ENCODE measurements at places on chromosomes 5 and 9.

DNA sequence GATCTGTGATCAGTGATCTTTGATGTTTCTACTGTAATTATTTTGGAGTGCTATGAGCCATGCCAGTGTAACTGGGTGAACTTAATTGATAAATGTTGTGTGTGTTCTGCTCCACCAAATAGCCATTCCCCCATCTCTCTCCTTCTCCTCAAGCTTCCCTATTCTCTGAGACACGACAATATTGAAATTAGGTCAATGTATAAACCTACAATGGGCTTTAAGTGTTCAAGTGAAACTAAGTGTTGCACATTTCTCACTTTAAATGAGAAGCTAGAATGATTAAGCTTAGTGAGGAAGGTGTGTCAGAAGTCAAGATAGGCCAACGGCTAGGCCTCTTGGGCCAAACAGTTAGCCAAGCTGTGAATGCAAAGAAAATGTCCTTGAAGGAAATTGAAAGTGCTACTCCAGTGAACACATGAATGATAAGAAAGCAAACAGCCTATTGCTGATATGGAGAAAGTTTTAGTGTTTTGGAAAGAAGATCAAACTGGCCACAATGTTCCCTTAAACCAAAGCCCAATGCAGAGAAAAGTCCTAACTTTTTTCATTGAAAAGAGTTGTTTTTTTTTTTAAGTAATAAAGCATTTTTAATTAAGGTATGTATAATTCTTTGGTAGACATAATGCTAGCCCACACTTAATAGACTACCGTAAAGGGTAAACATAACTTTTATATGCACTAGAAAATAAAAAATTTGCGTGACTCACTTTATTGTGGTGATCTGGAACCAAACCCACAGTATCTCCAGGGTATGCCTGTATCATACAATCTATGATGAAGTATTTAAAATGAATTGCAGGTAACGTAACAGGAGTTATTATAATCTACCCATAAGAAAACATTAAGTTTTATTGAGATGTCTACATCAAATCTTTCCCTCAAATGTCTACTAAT, 42.5 kb upstream of the ALDH1A1 start:
- no peak for DNase-seq

DNA sequence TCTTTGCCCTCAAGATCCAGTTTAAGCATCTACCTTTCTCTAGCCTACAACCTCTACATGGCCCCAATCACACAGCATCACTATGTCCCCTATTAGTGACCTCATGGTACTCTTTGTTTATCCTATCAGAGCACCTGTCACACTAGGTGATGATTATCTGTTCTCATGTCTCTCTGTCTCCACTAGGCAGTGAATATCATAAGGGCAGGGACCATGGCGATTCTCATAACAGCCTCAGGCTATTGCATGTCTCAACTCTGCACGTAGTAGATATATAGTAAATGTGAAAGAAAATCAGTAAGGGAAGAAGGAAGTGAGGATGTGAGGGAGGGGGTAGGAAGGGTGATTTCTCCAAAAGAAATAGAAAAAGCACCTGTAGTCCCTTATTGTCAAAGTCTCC, 311.0 kb downstream of the NSG2 start:
- no peak for DNase-seq

GRCh38 chr9:116786737-116787136, 99.6 kb downstream of the TRIM32 start:
- no peak for DNase-seq

DNA sequence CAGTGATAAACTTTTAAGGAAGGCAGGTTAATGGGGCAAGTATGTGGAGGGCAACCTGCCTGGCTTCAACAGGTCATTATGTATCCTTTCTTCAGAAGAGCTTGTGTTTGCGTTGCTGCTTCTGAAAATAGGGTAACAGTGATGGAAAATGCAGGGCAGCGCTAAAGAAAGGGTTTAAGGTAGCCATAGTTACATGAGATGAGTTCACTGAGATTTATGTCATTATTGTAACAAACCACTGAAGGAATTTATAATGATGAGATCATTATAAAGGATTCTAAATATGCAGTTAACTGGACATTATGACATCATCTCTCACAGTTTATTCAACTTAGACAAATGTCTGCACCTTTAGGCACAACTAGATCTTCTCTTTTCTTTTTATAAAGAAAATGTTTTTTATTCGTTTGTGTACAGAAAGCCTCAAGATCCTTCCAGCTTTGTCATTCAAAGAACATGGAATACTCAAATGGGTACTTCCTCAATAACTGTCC, 291.6 kb upstream of the SMARCA2 start:
- no peak for DNase-seq

DNA sequence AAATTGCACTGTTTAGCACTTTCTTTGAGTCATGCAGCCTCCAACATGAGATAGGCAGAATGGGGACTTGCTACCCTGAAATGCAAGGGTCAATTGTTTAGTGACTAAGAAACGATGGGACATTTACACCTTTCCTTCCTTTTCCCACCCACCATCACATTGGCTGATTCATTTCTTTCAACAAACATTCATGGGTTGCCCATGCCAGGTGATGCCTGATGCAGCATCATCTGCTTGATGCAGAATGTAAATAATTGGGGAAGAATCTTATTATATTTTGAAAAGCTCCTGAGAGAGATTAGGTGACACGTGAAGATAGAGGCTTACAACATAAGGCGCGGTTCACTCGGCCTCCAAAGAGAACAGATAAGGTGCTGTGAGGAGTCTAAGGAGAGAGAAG, 4.5 kb upstream of the TRMT10B start:
- DNase-seq: no peak

- no peak for DNase-seq
These were observed 21.1 kb upstream of the SHB start for GRCh38 chr9:38090170-38090569.

GRCh38 chr5:122352331-122352730, 40.3 kb downstream of the SNCAIP start:
- DNase-seq: peak; percentile 25

- no peak for DNase-seq
These were observed 60.8 kb downstream of the TTLL11 start for GRCh38 chr9:122032346-122032745.

- peak; percentile 98 for DNase-seq
These were observed 324.4 kb downstream of the ENC1 start for GRCh38 chr5:74316064-74316603.

DNA sequence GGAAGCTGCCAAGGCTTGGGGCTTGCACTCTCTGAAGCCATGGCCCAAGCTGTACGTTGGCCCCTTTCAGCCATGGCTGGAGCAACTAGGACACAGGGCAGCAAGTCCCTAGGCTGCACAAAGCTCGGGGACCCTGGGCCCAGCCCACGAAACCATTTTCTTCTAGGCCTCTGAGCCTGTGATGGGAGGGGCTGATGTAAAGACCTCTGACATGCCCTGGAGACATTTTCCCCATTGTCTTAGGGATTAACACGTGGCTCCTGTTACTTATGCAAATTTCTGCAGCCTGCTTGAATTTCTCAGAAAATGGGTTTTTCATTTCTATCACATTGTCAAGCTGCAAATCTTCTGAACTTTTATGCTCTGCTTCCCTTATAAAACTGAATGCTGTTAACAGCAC, 83.0 kb upstream of the DAP start:
- DNase-seq: no peak

DNA sequence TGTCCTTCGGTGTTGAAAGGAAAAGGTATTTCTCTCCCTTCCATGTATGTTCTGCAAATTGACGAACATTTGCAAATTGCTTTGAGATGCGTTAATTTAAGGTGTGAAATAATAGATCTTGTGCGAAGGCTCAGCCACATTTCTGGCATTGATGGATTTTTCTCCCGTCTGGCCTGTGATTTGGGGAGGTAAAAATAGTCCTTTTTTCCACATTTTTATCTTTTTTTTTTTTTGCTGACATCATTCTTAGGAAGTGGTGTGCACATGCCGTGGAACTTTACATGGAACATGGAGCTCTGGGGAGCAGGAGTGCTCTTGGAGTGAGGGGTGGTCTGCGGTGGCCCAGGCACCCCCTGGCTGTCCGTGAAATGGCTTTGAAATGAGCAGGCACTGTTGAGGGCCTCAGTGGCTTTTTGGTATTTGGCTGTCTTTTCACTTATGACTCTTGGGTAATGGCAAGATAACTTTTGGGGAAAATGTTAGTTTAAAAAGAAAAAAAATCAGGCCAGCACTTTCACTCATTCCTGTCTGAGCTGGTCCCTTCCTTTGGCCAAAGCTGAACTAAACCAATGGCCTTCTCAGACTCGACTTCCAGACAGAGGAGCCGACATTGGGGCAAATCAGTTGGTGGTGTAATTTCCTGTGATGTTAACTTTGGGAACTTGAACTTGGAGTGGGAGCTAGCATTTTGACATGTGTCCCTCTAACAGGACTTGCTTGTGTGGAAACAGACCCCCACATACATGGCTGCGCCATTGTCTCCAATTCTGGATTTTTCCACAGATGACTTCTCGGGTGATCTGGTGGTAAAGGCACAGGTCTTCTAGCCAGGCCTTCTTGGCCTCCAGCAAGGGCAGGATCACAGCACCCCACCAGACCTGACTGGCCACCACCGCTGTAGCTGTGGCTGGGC, 4.2 kb downstream of the NEK6 start:
- DNase-seq: no peak

- DNase-seq: no peak
These were observed 143.7 kb downstream of the ELAVL2 start for GRCh38 chr9:23682352-23682751.

- DNase-seq: no peak
These were observed 22.2 kb downstream of the ELL2 start for GRCh38 chr5:95939465-95939864.

DNA sequence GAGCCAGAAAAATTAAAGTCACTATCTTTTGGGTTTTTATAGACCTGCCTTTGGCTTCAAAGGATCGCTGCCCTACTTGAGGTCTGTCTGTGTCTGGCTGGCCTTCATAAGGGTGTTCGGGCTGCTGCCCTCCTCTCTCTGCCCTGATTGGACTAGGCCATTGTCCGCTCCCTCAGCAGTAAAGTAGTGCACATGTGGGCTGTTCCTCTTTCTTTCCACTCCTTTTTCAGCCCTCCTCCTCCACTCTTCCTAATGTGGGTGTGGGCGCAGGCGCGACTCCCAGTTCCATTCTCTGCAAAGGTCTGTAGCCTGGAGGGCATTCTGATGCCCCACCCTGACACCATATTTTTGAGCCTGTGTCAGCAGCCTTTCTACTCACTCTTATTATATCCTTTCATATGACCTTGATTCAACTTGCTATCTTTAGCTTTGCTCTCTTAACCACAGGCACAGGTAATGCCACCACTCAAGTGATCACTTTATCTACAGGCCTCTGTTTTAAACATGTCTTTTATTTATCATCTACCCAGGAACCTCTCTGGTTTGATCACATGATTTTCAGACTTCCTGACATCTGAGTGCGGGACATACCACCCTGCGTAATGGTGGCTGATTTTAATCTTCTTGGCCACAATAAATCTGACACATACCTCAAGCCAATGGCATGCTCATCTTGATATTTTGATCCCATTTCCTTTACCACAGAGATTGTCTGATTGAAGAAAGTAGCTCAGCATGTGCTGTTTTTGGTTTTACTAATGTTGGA, 144.5 kb downstream of the AOPEP start:
- DNase-seq: peak; percentile 79

GRCh38 chr9:71632776-71633175, 135.5 kb downstream of the CEMIP2 start:
- DNase-seq: no peak

DNA sequence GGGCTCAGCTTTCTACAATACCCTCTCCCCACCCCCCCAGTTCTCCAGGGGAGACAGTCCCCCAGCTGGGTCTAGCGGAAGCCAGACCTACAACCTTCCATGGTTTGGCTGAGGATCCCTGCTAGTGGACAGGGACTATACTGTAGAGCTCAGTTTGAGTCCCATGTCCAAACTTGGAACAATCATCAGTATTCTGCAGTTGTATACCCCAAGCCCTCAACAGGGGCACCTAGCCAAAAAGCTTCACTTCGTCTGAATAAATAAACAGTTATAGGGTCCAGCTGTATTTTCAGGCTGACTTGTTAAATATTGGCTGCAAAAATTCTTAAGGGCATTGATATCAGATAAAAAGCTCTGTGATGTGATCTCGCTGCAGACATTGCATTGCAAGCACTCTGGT, 15.4 kb upstream of the C9 start:
- no peak for DNase-seq

DNA sequence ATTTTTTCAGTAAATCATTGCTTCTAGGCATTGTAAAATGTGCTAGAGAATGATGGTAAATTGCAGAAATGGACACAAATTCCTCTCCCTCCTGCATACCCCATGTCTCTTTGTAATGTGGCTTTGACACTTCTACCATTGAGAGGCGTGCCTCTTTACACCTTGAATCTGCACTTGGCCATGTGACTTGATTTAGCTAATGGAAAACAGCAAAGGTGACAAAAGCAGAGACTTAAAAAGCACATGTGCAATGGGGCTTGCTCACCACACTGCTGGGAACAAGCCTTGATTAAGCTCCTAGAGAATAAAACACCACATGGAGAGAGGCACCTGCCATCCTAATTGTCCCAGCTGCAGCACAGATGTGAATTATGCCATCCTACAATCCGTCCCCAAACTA, 69.9 kb upstream of the NAA35 start:
- DNase-seq: no peak

DNA sequence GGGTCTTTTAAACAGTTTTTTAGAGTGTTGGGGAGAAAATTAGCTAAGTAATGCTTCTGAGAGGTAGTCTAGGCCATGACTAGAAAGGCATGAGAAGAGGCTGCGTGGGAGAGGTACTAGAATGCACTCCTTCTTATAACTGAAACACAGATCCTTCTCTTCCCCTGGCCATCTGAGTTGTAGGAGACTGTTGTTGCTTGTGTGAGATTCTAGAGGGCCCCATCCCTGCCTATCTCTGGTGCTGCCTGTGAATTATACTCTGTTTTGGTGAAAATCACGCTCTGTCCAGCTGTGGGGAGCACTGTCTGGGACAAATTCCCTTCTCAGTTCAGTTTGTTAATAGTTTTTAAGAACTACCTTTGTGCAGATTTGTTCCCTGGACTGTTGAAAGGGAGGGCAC, 37.5 kb downstream of the MAP1B start:
- DNase-seq: no peak

DNA sequence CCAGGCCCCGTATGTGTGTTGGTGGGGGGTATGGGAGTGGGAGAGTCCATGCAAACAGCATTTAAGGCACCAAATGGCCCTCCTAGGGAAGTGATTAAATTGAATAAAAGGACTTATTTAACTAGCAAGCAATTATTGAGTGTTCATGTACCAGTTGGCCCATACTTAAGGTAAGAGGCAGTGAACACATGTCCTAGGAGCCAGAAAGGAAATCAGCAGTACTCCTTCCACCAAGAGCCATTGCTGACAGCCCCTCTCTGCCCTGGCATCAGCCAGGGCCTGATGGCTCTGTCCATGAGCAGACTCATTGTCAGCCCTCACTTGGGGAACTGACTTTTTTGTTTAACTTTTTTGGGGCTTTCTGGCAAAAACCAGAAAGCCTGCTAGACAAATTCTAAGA, 10.4 kb upstream of the SHROOM1 start:
- no peak for DNase-seq

- no peak for DNase-seq
These were observed 8.8 kb downstream of the GARNL3 start for GRCh38 chr9:127273326-127273725.

DNA sequence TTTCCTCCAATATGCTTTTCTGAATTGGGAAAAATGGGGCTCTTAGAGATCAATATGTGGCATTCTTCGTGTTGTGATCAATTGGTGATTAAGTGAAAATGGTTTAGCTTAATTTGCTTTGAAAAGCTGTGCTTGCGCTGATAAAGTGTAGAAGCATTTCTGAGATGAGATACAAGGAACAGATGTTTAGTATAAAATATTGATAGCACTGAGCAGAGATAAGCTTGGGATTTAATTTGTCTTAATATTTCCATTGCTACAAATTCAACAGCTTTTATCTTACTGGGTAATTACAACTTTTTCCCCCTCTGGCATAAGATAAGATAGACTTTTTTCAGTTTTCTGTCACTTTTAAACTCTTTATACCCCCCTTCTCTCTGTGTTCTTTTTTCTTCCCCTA, 2204.9 kb upstream of the WWC1 start:
- no peak for DNase-seq
